Neural crest cell (in vitro differentiated cells): ENCODE measurements at places on chromosomes 7 and 10.

DNA sequence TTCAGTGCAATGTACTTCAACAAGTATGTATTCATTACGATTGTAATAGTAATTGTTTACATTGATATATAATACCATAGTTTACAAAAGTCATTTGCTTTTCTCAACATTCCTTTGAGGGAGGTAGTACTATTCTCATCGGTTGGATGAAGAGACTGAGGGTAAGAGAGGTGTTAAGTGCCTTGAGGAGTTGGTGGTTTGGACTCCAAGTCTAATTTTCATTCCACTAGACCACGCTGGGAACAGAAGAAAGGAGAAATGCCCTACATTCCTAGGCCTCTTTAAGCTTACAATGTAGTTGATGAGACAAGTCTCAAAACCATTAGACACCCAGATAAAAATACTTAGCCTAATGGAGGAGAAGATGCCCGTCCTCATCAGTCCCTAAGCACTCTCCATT lies 28.6 kb downstream of the CDK1 start:
- no peak for DNase-seq

DNA sequence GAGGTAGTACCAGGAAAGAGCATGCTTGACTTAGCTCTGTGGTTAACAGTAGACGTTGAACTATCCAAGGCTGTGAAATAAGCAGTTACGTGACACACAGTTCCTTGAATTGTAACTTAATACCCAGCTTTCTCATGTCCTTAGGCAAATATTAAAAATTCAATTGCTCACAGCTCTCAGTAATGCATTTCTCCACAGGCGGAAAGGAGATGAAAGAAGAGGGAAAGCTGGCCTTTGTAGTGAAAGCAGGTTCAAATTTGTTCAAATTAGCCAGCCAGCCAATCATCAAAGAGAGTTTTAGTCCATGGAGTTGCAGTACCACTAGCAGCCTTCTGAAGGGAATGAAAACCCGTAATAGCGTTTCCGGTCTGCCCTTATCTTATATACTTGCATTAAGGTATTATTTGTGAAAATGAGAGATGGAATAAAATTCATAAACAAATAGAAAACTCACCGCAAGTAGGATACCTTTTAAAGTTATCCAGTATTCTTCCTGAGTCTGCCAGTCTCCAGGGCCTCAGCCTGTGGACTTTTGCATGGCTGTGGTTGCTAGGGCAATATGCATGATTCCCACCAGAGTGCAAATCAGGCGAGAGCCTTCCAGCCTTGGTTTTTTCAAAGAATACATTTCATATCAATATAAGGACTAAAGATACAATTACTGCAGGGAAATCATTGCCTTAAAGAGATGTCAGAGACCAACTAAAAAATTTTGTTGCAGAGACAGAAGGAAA lies 795.5 kb downstream of the TNS3 start:
- DNase-seq = no peak

DNA sequence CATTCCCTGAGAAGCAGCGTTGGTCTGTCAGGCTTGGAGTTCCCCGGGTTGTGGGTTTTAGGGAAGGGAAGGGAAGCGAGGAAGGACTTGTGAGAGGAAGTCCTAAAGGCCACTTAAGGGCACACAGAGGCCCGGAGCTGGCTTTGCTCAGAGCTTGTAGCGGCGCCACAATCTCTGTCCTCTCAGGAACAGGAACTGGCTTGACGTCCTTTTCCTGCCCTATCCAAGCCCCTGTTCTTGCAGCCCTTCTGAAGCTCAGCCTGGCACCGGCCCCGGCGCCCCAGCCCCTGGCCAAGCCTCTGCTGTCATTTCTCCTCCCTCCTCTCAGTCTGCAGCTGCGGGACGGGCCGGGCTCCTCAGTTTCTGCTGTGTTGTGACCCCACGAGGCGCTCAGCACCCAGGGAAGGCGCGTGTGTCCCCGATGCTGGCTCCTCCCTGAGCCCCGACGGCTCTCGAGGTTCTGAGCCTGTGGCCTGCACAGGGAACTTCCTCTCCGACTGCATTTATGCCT lies at the start of gene GIMAP8:
TSS of gene GIMAP8 (plus strand) at position 140 of the 511 bp plus-strand sequence. CDS start 16,069 bp downstream, outside the sequence.
- DNase-seq = no peak

DNA sequence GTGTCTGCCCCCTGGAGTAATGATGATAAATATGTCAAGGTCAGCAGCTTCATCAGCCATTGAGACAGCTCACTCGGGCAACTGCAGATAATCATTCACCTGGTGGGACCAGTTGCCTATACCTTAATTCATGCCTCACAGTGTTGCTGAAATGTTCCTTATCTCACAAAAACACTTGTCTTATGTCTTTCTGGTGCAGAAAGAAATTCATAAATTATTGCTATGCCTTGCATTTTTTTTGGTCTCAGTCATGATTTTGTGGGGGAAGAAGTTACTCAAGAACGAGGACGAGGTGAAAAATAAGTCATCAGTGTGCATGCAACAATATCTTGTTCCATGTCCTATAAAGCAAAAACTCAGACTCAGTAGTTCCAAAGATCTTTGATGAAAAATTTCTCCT lies 16.0 kb downstream of the TRIL start:
- no peak for DNase-seq

DNA sequence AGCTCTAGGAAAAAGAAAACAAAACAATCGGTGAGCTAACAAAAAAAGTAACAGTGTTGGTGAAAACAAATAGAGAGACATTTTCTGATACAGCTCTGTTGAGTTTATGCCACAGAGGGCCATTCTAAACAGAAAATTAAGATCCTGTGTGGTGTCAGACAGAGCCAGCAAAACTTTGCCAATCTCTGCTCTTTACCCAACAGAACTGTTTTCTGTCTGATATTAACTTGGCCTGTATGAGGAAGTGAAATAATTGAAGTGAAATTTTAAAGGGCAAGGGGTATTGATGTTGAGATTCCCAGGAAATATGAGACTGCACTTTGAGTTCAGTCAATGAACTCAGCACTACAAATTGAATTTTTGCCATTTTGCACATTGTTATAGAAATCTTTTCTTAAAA lies 101.0 kb downstream of the AOAH start:
- DNase-seq = no peak

DNA sequence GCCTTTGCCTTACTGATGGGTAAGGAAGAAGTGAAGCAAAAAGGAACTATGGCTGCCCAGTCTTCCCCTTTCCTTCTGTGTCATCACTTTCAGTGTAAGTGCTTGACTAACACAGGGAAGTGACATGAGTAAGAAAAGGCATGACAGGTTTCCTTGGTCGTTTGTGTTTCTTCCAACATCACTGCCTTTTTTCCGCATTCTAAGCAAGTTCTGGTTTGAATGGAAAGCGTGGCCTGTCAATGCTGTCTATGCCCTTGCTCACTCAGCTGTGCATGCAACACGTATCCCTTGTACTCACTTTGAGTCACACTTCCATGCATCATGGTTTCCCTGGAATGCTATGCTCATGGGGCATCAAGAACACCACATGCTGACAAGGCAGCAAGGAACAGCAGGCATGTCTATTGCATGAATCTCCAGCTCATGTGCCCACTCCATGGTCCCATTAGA lies 111.8 kb downstream of the OAT start:
- no peak for DNase-seq

- DNase-seq = no peak
Observed at GRCh38 chr10:24119896-24120295, 89.0 kb upstream of the KIAA1217 start.

GRCh38 chr10:120456143-120456625 lies 843 bp upstream of the PLPP4 start:
- no peak for DNase-seq

DNA sequence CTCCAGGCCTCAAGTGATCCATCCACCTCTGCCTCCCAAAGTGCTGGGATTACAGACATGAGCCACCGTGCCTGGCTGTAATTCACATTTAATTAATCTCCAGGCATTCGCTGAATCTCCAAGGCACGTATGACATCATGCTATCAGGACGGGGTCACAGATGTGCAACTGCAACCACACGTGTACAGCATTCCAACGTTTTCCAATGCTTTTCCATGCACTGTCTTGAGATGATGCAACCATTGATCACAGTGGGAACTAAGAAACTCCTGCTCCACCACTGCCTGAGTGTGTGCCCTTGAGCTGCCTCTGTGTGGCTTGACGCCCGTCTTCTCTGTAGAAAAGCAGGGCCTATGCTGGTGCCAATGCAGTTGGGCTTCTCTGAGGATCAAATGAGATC lies 119.8 kb upstream of the LYZL2 start:
- DNase-seq = no peak
